ENCODE measurements at places on chromosomes 3 and 15.

DNA sequence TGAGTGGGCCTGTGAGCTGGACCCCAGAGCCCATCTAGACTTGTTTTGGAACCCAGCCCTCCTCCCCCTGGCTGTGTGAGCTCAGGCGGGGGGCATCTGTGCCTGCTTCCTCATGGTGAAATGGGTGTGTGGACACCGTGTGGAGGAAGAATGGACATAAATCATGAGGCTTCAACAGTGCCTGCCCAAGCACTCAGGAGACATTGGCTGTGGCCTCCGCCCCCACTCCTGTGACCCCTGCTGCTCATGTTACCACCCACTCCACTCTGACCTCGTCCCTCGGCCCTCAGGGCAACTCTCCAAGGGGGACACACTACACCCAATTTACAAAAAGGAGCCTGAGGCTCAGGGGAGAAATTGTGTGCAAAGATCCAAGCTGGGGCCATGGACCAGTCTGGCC lies 16.6 kb downstream of the TPRA1 start:
- no peak for DNase-seq

- no peak for DNase-seq
Measured at GRCh38 chr3:9881441-9881840, 1.4 kb upstream of the CIDEC start.

DNA sequence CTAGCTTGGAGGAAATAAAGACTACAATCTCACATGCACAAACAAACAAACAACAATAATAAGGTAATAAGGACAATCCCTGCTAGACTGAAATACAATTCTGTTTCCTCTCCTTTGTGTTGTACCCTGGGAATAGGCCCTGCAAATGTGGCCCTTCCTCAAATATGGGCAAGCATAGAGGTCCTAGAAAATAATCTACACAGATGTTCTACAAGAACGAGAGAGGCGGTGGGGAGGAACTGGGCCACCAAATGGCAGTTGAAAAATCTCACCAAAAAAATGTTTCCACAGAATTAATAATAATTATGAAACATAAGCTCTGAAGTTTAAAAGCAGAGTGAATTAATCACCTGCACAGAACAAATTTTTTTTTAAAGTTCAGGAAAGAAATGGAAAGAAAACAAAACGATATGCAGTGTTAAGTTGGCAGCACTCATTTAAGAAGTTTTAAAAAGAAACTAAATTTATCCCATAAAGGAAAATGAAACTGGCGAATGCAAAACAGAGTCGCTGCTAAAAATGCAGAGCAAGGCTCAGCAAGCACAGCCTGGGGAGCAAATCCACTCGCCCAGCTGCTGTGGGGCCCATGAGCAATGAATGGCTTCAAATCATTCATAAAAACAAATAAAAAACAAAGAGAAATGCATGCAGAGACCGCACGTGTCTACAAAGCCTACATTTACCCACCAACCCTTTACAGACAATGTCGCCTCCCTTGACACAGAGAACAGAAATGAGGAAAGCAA lies 475.4 kb downstream of the OCA2 start:
- no peak for DNase-seq

DNA sequence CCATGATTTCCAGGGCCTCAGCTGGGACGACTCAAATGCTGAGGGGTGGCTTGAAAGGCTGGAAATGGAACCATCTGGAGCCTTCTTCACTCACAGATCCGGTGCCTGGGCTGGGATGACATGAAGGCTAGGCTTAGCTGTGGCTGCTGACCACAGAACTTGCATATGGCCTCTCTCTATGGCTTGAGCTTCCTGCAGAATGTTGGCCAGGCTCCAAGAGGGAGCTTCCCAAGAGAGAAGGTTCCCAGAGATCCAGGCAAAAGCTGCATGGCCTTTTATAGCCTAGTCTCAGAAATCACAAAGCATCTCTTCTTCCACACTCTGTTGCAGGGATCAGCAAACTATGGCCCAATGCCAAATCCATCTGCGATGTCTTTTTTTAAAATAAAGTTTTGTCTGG lies 44.8 kb downstream of the GATM start:
- no peak for DNase-seq

DNA sequence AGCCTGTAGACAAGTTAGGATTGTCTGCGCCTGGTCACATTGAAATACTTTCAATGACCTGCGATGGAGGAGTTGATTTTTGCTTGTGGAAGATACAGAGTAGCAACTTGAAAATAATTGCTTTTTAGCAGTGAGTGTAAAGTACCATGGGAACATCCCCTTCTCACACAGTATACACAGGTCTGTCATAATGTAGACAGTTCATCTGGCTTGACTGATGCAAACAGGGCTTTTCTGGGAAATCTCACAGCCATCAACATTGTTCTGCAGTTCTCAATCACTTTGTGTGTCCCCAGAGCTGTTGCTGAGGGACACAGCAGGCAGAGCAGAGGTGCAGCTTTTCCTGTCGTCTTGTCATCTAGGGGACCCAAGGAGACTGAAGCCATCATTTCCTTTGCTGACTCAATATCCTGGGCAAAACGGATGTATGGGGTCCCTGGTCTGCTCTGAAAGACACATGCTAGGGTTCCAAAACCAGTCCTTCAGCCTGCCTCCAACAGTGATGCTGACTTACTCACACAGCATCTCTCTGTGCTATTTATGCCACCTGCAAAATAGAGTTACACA lies 5.3 kb upstream of the REC114 start:
- DNase-seq, result no peak

DNA sequence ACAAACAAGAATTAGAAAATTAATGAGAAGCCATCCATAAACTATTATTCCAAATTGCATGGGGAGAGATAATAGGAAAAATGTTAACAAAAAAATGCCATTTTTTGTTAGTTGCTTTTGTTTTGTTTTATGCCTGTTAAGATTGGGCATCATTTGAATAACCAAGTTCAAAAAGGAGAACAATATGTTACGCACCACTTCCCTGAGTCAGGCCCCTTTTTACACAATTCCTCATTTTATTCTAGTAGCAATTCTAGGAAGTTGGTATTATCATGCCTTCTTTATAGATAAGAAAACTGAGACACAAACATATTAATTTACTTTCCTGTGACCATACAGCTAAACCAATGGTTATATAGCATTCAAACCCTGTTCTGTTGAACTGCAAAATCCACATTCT lies 736.9 kb upstream of the CCDC54 start:
- no peak for DNase-seq

- no peak for DNase-seq
Measured at GRCh38 chr15:36323615-36324014, 255.8 kb upstream of the CDIN1 start.

DNA sequence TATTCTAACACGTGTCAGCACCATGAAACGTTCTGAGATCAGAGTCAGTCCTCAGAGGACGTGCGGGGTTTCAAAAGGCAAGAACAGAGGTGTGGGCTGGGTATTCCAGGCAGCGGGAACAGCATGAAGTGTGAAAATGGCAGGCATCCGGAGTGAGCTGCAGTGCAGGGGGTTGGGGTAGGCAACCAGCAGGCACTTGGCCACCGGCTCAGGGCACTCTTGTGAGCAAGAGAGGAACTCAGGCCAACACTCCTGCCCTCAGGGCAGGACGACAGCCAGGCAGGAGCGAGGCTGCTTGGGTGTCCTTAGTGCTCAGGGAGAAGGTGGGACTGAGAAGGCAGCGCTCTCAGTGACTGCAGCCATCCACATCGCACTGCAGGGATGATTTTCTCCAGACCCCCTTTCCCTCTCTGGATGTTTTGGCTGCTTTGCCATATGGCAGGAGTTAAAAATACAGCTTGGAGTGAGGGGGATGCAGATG lies 151.1 kb downstream of the NUP210 start:
- DNase-seq, result no peak

Measured in NCI-H2029 (cell line).